ENCODE measurements at places on chromosomes 7 and 10. TPM values are rescaled to one million over a fixed set of nuclear protein-coding genes. Genes with fewer than 3 reads are reported as not detected.

Gene PRR15
- not detected for total RNA-seq

Gene STAMBPL1
- total RNA-seq, result 7.8 TPM

Gene CFAP69
- 6.2 TPM for total RNA-seq

Gene KIAA1549
- 28.4 TPM for total RNA-seq

Gene ICA1
- total RNA-seq, result 49.8 TPM

Gene TUBAL3
- total RNA-seq, result not detected

Gene GAD2
- total RNA-seq, result 9.7 TPM

Gene ARL3
- 31.2 TPM for total RNA-seq

DNA sequence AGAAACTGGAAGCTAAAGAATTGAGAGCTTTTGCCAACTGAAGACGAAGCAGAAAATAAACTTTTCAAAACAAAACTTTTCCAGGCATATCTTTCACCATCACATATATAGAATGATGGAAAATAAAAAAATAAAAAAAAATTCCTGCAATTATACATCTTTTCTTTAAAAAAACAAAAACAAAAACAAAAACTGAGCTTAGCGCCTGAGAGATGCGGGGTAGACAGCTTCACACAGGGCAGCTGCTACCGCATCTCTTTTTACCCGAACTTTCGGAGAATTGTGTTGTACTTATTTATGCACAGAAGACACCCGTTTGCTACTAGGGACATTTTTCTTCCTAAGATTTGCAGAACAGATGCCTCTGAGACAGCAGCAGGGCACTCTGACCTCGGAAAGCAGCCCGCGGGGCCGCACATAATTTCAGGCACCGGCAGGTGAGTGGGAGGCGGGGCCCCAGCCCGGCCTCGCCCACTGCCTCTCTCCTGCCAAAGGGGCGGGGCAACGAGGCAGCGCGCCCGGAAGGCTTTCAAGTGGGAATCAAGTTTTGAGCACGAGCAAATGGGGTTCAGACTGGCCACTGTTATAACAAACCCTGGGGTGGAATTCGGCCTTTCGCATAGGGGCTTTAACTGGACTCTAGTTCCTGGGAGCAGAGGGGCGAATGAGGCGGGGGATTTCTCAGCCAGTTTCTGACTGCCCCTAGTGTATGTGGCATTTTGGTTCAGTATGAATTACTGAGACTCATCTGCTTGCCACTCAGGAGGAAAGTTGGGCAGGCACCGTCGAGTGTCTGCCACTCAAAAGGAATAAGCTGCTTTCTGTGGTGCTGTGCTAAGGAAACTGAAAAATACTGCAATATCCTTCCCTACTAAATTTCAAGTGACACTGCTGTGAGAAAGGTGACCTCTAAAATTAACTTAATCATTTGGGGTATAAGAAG lies 18.5 kb upstream of the FAM133B start:
- peak; percentile 7 for DNase-seq

DNA sequence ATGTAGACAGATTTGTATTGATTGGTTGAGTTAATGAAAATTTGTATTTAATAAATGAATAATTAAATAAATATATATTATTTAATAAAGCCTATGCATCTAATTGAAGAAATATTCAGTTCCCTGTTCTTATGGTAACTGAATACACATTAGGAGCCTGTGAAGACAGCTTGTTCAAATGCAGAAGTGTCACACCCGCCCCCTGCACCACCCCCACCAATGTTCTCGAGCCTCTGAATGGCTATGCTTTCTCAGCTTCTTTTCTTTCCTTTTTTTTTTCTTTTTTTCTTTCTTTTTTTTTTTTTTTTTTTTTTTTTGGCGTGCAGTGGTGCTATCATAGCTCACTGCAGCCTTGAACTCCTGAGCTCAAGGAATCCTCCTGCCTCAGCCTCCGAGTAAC lies 38.3 kb upstream of the PARD3 start:
- DNase-seq, result peak; percentile 0

DNA sequence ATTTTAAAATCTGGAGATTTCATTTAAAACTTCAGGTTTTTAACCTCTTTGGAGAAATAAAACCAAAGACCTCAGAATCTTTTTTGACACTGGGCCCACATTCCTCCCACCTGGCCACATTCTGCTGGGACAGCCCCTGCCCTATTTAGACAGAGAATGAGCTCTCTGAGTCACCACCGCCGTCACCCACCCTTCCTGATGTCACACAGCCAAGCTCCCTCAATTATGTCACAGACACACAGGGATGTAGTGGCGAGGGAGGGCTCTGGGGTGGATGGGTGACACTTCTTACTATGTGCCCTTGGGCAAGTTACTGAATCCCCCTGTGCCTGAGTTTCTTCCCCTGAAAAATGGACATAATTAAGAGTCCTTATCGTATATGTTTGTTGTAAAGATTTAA lies 162.6 kb downstream of the RAB11FIP2 start:
- DNase-seq, result no peak

DNA sequence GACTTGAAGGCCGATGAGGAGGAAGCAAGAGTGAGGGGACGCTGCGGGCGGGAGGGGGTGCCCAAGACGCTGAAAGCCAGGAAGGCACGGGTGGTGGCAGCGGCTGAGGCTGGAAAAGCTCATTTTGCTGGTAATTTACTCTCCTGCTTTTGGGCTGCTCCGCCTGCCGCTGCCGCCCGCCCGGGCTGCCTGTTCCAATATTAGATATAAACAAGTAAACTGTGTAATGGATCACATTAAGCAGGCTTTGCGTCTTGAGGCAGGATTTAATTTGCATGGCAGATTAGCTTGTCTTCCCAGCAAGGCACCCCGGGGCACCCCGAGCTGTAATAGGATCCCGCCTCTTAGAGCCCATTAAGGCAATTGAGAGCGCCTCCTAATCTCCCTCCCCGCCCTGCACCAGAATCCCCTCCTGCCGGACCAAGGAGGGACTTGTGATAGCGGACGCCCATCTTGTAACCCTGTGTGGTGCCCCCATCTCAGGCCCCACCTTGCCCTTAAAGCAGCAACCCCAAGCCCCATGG lies 46.1 kb upstream of the SLF2 start:
- DNase-seq, result no peak

DNA sequence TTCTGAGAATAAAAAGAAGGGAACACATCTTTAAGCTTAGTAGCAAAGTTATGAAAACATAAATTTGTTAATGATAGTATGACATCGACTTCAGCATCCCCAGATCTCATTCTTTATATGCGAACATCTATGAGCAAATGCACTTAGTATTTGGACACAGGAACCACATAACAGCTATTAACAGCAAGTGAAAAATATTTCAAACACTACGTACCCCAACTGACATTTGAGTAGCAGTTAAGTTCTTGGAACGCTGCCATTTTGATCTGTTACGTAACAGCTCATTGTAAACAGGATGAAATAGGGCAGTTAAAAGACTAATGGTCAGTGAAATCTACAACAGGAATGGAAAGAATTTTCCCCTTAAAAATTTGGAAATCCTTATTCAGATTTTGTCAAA lies 428.9 kb downstream of the TNS3 start:
- DNase-seq, result no peak

GRCh38 chr7:68295386-68295785 lies 1298.8 kb downstream of the TYW1 start:
- DNase-seq, result no peak

DNA sequence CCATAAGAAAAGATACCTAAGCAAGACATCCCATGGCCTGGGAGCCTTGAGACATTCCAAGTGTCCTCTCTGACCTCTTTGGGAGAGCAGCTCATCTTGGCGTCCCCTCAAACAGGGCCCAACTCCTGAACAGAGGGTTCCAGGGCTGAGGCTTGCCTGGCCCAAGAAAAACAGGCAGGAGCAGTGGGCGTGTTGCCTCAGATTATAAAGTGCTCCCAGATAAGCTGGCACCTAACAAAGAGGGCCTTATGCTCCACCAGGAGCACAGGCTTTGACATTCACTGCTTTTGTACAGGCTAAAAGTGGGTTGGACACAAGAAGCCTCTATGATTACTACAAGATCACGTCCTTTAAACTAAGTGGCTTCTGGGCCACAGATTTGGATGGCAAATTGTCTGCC lies 193.1 kb downstream of the FGFR2 start:
- no peak for DNase-seq

DNA sequence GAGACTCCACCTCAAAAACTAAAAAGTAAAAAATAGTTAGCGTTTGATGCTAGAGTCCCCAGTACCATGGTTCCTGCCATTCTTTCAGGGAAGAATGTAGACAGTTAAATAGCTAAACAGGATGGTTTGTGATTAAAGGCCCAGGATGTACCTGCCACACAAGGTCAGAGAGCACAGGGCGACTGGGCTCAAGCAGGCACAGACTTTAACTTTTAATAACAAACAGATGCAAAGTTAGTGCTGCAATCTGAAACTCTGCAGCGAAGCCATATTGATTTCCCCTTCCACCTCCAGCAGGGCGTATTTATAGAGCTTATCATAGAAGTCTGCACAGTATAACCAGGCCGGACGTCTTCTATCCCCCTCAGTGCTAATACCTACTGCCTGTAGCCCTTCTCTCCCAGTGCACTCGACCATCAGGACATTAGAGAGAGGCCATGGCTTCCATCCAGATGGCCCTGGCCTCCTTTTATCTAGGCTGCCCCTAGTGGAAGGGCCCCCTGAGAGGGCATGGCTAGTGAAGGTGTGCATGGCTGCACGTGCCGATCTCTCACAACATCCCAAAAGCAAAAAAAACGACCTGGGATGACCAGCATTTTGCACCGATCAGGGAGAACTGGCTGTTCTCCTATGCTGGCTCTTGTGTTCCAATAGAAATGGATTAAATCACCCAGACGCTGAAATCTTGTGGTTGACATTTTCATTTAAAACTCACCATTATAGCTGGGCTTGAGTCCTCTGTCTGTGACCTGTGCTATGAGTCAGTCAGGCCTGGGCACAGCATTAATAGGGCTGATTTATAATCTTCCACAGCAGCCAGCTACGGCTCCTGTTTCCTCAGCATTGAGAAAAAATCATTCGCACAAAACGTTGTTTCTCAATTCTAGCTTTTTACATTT lies 7.6 kb upstream of the BAG3 start:
- no peak for DNase-seq

- DNase-seq, result no peak
These were observed 105.3 kb downstream of the PTPN20 start for GRCh38 chr10:47016564-47016963.

DNA sequence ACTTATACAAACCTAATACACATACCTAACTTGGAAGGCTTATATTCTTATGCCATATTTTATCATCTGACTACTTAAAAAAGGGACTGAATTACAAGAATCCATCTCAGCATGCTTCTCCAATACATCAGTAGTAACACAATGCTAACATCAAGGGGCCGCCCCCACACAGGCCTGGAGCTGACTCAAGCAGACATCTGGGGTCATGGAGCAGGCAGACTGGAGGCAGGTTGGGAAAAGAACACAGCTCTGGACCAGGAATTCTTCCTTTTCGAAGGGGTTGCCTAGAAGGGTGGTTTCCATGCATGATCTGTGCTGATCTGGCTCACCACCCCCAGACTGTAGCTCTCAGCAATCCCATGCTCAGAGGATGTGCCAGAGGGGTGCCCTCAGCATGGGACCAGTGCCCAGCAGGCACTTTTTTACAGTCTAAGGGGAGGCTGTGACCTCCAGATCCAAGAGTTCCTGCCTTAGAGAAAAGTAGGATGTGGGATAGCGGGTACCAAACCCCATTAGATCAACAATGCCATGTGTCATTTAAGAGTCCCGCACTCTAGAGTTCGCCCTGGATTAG lies 26.1 kb upstream of the DUSP5 start:
- no peak for DNase-seq

DNA sequence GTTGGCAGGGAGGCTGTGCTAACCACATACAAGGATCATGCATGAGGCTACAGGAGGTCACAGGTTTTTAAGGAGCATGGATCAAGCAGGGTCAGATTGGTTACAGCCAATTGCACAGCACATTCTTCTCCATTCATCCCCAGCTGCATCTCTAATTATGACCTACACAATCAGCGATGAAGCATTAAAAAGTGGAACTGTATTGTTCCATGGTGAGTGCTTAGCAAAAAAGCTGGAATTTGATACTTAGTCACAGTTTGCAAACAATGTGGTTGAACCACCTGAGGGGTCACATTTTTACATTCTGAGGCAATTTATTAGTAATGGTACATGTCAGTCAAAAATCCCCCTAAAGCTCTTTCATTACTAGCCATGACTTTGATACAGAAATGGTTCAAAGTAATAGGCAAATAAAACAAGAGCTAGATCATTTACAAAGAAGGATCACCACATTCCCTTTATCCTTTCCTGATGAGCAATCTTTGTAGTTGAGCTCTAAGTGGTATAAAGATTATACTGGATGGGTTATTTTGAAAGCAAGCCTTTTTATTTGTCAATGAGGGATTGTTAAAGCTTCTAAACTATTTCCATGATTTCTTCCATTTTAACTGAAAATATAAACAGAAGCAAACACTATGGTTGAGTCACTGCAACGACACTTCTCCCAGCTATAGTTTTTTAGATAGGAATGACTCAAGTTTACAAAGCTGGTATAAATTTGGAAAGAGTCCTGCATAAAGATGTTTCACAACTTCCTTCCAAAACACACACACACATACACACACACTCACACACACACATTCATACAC lies 217.8 kb upstream of the SEMA3A start:
- DNase-seq, result no peak

DNA sequence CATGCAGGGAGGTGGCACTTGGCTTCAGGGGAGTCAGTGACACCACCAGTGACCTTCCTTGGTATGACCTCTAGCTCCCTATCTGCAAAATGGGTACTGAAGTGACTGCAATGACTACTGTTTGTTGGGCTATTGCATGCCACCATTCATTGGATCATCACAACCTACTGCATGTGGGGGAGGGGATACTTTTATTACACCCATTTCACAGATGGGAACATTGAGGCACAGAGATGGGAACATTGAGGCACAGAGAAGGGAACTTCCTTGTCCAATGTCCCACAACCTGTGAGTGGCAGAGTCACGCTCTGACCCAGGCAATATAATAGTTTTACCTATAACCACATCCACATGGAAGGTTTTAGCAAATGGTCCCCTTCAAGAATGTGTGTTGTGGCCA lies 12.2 kb upstream of the MYH16 start:
- no peak for DNase-seq

DNA sequence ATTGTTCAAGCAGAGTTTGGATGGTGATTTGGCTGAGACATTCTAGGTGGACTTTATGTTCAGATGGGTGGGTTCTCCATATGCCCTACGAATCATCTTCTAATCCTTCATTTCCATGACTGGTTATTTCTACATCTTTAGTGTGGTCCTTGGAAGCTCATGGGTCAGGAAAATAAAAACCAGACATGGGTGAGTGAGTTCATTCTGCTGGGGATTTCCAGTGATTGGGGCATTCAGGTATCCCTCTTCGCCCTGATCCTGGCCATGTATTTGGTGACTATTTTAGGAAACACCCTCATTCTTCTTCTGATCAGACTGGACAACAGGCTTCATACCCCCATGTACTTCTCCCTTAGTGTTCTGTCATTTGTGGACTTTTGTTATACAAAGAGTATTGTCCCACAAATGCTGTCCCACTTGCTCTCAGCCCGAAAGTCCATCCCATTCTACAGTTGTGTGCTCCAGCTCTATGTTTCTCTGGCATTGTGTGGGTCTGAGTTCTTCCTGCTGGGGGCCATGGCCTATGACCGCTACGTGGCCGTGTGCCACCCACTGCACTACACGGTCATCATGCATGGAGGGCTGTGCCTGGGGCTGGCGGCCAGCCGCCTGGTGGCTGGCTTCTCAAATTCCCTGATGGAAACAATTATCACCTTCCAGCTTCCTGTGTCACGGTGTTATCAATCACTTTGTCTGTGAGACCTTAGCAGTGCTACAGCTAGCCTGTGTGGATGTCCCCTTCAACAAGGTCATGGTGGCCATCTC lies 19.2 kb upstream of the OR6B1 start:
- no peak for DNase-seq

GRCh38 chr7:2010101-2010500 lies 222.6 kb downstream of the MAD1L1 start:
- DNase-seq, result no peak

GRCh38 chr10:124007102-124007772 lies 86.2 kb downstream of the CHST15 start:
- no peak for DNase-seq
